ENCODE measurements at places on chromosomes 1 and 21.

DNA sequence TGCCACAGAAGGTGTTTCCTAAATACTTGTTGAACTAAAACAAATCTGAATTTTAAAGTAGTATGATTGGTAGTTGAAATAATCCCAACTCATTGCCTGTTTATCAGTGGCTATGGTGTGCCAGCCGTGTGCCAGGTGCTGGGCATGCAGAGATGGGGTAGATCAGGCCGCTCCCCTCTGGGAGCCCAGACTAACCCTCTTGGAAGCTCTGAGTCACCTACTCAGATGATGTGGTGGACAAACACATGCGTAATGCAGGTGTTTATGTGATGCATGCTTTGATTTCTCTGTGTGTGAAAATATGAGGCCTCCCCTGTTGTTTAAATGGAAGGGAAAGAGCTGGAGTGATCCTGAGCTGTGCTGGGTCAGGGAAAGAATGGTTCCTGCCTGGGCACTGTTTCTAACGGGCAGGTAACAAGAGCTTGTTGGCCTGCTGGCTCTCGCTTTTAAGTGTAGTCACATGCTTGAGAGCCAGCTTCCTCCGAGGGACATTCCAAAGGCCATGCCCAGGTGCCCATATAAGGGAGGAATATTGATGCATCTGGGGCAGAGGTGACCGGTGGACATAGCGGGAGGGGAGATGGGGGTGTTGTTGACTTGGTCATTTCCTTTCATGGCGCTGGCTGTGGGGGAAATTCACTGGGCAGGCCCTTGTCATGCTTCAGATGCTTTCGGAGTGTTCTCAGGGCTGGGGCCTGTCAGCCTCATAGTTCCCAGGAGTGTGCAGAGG lies 10.2 kb downstream of the MFN2 start:
- no peak for DNase-seq

- no peak for DNase-seq
Observed at GRCh38 chr1:239644604-239645003, 258.2 kb downstream of the CHRM3 start.

- DNase-seq, result no peak
Observed at GRCh38 chr1:226985839-226986463, 45.9 kb downstream of the COQ8A start.

DNA sequence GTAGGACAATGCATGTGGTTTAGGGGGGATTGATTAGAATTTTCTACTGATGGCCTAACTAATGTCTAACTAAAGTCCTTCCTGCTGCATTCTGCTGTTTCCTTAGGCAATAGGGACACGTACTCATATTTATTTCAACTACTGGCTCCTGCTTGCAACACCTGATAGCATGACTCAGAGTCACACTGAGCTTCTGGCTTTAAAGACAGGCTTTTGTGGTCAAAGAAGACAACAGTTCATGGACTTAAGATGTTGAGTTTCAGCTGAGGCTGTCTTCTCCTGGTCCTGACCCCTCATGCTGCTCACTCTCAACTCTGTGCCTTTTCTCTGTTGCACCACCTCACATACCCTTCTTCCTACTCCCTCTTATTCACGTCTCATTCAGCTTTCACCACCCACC lies 29.1 kb upstream of the TRABD2B start:
- DNase-seq, result peak; percentile 57

GRCh38 chr1:93681989-93682412 lies 364 bp upstream of the BCAR3 start:
- no peak for DNase-seq

GRCh38 chr1:24771574-24771973 lies 26.3 kb downstream of the CLIC4 start:
- DNase-seq, result no peak

- no peak for DNase-seq
Observed at GRCh38 chr1:166488327-166488726, 321.5 kb upstream of the FAM78B start.

GRCh38 chr1:201754353-201754752 lies 74.6 kb upstream of the IPO9 start:
- peak; percentile 88 for DNase-seq

DNA sequence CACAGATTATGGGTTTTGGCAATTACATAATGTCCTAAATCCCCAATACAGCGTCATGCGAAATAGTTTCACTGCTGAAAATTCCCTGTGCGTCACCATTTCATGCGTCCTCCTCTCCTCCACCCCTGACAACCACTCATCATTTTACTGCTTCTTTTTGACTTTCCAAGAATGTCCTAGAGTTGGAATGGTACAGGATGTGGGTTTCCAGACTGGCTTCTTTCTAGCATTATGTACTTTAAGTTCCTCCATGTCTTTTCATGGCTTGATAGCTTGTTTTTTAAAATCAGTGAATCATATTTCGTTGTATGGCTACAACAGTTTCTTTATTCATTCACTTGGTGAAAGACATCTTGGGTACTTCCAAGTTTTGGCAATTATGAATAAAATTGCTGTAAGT lies 7.4 kb downstream of the NBPF3 start:
- no peak for DNase-seq

DNA sequence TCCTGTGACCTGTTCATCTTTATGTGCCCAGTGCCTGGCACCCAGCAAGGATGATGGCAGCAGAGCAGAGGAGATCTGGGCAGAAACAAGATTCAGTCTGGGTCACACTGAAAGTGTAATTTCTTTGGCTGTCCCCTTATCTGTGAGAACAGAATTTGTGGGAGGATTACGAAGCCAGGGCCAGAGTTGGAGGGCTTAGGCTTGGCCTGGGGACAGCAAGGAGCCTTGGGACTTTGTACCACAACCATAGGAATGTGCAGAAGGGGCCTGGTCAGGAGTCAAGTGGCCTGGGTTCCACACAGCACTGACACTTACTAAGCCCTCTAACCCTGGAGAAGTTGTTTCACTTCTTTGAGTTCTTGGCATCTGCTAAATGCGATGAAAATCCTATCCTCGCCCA lies 12.8 kb downstream of the PMVK start:
- DNase-seq, result no peak

DNA sequence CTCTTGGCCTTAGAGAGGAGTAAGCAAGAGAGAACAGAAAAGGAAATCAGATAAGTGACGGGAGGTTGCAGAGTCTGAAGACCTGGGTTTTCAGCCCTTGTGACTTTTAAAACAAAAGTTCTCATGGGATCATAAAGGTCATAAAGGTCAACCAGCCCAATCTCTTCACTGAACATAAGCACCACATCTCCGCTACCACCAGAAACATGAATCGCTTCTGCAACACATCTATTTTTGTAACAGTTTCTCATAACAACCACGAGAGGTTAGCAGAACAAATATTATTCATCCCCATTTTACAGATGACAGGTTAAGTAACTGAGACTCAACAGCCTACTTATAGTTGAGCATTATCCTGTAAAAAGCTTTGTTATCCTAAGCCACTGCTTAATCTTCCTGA lies 5.9 kb downstream of the TRAPPC3 start:
- DNase-seq, result no peak

GRCh38 chr1:208829595-208829994 lies 585.4 kb upstream of the PLXNA2 start:
- DNase-seq, result no peak

- DNase-seq, result peak; percentile 63
Observed at GRCh38 chr21:35220301-35220700, 171.2 kb upstream of the RUNX1 start.

DNA sequence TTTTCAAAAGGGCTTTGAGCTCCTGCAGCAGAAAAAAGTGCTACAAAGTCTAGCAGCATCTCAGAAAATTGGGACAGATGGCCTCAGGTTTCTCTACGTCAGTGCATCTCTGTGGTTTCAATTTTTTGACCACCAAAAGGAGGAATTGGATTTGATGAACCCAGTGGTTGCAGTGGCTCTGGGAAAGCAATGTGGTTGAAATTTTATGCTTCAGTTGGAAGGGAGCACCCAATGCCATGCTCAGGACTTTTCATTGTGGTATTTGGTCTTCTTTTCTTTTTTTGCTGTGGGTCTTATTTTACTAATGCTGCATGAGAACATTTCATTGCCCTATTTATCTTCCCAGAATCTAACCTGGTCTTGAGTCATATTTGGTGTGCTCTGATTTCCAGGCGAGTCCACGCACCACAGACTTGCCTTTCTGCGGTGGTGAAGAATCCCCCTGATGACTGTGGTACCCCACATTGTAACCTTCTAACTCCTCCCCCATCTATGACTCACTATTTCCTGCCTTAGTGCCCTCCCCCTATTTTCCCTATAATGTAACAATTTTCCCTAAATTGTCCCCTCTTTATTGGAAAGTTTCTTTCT lies 56.7 kb downstream of the S1PR1 start:
- peak; percentile 12 for DNase-seq

- DNase-seq, result no peak
Observed at GRCh38 chr21:21968810-21969209, 970.6 kb downstream of the NCAM2 start.
